Right cardiac atrium (tissue), 5 donors: ENCODE measurements at places on chromosomes 2 and 18. TPM values are rescaled to one million over a fixed set of nuclear protein-coding genes. Genes with fewer than 3 reads are reported as not detected.

GALNT13 gene
- 4.6 TPM for polyA plus RNA-seq

DNA sequence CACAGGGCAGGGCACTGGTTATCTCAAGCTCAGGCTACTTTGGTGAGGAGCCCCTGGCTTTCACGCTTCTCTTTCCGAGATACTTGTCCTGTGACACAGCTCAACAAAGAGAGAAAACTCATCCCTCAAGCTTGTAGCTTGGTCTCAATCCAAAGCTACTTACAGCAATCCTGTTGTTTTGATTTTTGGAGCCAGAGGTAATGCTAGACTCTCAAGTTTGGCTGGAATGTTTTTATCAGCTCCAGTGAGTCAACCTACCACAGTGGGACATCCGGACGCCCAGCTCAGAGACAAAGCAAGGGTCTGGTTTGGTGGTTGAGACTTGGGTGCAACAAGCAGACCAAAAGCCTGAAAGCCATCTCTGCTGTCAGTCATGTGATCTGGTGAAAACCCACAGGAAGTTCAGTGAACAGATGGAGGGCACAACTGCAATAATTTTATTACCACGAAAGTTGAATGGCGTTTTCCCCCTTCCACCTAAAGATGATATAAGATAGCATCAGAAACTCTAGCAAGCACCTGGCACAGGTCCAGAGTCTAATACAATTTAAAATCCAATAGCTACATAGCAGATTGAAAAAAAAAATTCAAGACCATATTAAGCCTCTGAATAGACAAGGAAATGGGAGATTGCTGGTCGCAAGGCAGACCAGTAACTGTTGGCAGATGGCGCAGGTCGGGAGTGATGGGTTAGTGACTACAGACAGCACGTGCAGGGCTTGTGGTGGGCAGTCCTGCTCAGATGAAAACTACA lies 102.3 kb upstream of the SMAD7 start:
- no peak for DNase-seq

DNA sequence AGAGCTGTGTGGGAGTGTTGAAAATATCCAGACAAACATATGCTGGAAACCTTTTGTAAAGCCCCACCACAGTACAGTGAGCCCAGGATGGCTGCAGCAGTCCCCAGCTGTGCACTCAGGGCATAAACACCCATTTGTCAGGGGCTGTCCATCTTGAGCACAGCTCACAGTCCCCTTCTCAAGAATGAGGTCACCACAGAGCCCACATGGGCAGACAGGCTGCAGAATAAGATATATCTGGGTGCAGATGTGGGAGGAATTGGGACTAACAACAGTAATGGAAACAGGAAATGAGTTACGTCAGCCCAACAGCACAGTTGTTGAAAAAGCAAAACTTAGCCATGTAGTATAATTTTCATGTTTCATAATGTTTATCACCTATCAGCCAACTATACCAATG lies 219.6 kb downstream of the ETAA1 start:
- DNase-seq = no peak

- no peak for DNase-seq
Measured at GRCh38 chr2:149050188-149050587, 11.7 kb downstream of the LYPD6B start.

PHLPP1 gene
- 1.7 TPM for polyA plus RNA-seq

GRCh38 chr2:205086662-205087061 lies 541.4 kb downstream of the PARD3B start:
- DNase-seq = no peak

- DNase-seq = no peak
Measured at GRCh38 chr18:68608851-68609490, 105.9 kb downstream of the TMX3 start.

ODC1 gene
- 17.3 TPM for polyA plus RNA-seq

DNA sequence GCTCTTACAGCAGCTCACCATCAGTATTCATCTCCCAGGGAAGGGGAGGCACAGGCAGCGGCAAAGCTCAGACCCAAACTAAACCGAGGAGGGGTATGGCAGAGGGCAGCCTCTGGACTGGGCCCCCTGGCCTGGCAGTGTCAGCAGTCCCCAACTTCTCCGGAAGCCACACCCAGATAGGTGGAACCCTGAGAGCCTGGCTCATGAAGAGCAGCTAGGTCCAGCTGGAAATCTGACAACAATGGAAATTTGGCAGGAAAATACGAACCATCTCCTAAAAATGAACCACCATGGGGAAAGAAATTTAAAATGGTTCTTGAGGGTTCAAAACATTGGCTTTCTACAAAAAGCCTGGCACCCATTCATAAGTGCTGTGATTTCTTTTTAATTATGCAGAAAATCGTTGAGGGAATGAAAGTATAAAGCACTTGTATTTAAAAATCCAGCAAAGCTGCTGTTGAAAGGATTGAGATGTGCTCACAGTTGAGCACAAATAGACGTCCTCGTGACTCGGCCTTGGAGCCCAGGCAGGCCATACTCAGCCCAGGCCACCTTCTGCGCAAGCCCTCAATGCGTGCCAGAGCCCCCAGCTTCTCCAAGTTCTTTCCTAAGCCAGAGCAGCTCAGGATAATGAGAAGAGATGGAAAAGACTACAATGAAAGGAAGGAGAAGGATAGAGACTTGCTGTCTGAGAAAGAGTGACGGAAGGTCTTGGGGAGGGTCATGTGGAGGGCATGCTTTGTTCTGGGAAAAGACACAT lies 93.0 kb downstream of the COL6A3 start:
- peak; percentile 95 for DNase-seq

DNA sequence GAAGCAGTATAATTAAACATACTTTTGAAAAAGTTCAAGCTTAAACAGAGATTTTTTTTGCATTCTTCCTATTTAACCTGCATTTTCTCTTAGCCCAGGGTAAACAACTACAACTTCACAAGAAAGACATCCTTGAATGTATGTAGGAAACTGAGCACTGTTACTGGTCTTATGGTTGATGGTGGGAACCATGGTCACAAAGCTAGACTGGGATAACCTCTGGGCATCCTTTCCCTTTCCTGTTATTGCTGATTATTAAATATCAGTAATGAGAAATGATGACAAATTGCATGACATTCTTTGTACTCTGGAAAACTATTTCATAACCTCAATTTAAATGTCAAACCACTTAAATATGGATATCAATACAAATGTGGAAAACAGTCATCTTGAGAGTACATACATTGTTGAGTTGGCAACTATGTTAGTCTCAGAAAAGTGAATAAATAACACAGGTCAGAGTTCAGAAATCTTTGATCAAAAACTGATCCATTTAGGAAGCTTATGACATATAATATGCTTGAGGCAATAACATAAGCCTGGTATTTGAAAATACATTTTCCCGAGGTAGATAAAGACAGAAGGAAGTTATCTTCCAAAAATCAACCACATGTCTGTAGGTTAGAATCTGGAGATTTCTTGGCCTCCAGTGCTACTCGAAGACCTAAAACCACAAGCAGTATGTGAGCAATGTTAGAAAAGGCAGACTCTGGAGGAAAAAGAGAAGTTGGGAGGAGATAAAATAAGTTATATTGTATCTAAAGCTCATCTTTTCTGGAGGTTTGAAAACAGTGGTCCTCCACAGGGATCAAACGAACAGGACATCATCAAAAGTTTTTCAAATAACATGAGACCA lies 65.2 kb upstream of the ST8SIA5 start:
- no peak for DNase-seq

FAM124B gene
- polyA plus RNA-seq = 0.61 TPM

ALLC gene
- polyA plus RNA-seq = 0.38 TPM

DNA sequence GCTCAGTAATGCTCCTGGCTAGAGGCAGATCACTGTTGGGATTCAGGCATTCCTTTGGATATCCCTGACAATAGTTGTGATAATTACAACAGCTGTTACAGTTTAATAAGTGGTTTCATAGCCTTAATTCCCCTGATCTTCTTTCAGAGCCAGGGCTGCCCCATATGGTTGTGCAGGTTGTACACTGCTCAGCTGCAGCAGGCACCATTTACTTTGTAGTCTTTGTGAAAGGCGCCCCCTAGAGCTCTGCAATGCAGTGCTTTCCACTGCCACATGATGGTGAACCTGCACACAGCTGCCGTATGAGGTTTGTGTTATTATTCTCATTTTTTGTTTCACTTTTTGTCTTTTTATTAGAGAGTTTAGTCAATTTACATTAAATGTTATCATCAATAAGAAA lies 239.1 kb downstream of the KCNS3 start:
- DNase-seq = no peak

DNA sequence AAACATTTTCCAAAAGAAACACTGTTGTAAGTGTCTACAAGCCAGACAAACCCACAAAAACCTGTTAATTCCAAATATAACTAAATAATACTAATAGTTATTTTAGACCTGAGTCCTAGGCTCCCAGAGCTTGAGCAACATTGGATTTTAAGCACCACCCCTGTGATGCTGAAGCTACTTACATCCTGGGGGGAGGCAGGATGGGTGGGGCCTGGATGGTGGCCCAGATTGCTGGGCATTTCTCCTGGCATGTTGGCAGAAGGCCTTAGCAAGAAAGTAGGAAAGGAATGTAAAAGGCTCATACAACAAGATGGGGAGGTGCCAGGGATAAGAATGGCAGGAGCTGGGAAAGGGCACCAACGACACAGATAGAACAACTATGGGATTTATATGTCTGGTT lies 50.7 kb upstream of the OTX1 start:
- DNase-seq = peak; percentile 37

GRCh38 chr18:54217624-54218023 lies 6.8 kb downstream of the MBD2 start:
- no peak for DNase-seq

- DNase-seq = no peak
Measured at GRCh38 chr18:8928847-8929780, 173.4 kb upstream of the NDUFV2 start.
